ENCODE measurements at places on chromosomes 2 and 18.

DNA sequence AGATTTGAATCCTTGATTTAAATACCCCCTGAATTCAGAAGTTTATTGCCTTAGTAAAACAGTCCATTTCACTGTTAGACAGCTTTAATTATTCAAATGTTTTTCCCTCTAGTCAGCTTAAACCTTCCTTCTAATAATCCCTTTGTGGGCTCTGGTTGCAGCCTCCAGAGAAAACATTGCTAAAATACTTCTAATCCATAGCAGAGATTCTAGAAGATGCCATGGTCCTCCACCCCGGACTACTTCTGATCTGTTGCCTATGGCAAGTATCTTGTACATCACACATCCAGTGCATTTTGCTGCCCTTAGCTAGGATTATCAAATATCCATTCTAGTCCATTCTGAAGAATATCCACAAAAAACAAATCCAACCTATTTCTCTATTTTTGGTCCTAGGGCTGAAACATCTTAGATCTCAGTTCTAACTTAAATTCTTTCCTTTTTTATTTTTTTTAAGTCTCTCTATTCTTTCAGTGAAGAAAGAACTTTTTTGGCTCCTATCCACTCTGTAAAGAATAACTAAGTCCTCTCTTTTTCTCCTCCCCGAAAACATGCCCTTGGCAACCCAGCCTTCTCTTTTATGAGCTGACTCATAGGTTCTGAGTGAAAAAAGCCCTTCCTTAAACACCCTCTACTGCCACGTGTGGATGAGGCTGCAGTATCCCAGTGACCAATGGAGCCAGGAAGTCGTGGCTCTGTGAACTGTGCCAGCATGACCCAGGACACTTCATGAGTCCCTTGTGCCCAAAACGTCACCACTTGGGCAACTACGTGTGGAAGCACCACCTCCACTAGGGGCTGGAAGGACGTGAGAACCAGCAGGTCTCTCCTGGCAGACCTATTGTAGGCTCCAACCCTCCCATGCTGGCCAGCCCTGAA, 349.8 kb downstream of the TNS1 start:
- DNase-seq, result no peak

DNA sequence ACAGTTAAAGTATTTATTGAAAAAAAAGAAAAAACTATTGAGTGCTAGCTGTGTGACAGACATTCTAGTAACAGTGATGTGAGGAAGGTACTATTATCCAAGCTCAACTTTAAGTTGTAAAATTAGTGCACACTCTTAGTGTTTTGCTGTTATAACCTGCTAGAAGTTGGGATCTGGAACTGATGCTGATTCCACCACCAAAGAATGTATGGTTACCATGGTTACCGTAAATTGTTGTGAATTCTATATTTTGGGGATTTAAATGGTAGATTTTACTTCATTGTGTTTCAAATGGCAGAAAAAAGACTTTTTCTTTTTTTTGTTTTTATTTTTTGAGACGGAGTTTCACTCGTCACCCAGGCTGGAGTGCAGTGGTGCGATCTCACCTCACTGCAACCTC, 5.3 kb downstream of the AGFG1 start:
- no peak for DNase-seq

- no peak for DNase-seq
Observed at GRCh38 chr2:224222291-224222690, 179.6 kb downstream of the FAM124B start.

- no peak for DNase-seq
Observed at GRCh38 chr2:78127424-78127823, 605.2 kb upstream of the LRRTM4 start.

DNA sequence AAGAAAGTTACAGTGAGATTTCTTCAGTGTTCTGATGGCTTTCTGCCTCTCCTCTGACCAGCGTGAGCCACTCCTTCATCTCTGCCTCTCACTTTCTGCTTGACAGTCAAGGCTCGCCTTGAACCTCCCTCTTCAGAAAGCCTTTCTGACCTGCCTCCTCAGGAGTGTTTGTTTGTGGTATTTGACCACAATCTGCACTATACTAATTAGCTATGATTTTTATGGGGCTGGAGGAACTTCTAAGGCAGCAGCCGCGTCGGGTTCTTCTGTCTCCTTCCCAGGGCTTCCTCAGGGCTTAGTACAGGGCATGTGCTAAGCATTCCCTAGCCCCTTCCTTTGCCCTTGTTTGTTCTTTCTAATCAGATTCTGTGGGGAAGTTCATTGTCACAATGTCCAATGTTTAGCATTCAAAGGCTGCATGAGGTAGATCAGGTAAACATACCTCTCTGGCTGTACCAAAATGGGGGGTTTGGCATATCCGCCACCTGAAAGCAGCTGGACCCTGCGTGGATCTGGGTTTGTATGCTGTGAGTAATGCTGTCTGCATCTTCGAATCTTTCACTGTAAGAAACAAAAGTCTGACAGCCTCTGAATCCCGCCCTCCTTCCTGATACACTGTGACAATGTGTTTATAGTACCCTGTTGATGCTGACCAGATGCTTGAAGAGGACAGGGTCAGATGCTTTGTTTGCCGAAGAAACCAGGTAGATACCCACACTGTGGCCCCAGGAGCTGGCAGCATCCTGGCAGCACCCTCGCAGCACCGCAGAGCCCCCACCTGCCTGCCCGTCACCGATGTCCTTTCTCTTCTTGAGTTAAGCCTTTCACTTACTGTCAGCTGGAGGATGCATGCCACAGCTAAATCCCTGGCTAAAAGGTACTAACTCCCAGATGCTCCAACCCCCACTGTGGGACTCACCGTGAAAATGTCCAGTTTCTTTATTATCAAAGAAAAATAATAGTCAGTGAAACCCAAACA, 260.8 kb upstream of the HDAC4 start:
- no peak for DNase-seq

DNA sequence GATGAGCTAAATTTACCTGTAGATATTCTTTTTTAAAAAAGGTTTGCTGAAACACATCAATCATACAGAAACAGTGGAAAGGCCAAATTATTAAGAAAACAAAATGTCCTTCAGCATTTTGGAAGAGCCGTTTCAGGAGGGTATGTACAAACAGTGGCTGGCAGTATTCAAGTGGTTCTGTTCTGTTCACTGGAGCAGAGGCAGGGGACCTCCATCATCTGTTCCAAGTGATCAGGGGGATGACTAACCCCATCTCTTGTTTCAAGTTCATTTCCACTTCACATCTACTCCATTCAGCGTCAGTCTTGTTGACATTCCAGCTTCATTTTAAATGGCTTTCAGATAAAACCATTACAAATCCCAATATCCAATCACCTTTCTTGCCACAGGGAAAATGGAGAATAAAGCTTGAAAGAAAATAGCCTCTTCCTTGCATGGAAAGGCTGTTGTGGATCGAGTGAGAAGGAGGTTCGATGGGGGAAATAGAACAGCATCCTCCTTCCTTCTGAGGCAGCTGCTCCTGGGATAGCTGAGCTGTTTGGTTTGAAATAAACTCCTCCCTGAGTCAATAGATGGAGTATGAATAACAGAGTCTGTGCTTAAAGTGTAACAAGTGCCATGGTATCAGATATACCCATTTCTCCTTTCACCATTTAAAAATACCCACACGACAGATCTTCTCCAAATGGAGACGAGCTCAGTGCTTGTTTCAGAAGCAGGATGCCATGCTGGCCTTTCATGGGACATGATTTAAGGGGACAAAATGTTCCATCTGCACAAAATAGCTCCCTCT, 63.7 kb upstream of the OTOF start:
- peak; percentile 30 for DNase-seq

GRCh38 chr2:108554528-108554927, 20.3 kb downstream of the LIMS1 start:
- DNase-seq, result no peak

DNA sequence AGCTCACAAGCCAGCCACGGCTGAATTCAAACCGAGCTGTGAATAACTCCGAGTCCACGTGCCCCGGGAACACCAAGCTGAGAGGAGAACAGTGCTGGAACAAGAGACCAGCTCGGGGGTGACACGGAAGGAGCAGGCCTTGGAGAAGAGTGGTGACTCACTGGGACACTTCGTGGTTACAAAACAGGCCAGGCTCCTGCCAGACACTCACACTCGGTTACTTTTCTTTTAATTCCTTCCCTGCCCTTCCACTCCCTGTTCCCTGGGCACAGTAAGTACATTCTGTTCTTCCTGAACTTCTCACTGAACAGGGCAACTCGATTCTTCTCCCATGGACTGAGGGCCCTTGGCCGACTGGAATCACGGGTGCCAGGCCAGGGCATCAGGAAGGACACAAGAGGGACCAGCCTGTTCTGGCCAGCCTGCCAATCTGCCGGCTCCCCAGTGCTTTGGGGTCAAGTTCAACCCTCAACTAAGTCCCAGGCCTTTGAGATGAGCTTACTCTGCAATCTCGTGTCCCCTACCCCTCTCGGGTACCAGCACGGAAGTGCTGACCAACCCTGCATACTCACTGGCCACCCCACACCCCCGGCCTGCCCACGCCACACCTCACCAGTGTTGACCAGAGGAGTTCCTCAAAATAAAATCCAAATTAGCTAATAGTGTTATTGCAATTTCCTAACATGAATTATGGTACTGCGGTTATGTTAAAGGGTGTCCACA, 87.5 kb downstream of the TFCP2L1 start:
- no peak for DNase-seq

- no peak for DNase-seq
Observed at GRCh38 chr2:27379383-27379835, 1.1 kb downstream of the ZNF513 start.

- DNase-seq, result no peak
Observed at GRCh38 chr2:178910005-178910404, 102.8 kb upstream of the TTN start.

- DNase-seq, result no peak
Observed at GRCh38 chr2:182316950-182317349, 109.9 kb downstream of the PDE1A start.

DNA sequence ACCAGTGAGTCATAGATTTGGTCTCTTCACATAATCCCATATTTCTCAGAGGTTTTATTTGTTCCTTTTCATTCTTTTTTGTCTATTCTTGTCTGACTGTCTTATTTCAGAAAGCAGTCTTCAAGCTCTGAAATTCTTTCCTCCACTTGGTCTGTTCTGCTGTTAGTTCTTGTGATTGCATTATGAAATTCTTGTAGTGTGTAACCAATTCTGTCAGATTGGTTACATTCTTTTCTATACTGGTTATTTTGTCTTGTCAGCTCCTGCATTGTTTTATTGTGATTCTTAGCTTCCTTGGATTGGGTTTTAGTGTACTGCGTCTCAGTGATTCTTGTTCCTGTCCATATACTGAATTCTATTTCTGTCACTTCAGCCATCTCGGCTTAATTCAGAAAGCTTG, 18.6 kb downstream of the EHBP1 start:
- DNase-seq, result no peak

GRCh38 chr2:230919240-230919639, 5.8 kb downstream of the GPR55 start:
- no peak for DNase-seq

GRCh38 chr2:232611559-232612218, 21.7 kb upstream of the EFHD1 start:
- peak; percentile 13 for DNase-seq

DNA sequence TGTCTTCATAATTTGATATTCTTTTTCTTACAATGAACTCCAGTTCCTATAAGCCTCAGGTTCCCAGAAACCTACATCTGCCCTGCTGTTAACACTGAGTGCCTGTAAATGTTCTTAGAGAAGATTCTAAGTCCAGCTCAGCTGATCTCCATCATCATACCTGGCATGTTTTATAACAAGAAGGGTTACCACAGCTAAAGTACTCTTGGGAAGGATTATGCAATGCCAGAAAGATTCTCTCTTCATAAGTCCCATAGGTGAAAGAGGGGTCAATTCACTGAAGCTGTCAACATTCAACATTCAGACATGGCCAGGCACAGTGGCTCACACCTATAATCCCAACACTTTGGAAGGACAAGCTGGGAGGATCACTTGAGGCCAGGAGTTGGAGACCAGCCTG, 31.3 kb upstream of the PTPN4 start:
- no peak for DNase-seq

DNA sequence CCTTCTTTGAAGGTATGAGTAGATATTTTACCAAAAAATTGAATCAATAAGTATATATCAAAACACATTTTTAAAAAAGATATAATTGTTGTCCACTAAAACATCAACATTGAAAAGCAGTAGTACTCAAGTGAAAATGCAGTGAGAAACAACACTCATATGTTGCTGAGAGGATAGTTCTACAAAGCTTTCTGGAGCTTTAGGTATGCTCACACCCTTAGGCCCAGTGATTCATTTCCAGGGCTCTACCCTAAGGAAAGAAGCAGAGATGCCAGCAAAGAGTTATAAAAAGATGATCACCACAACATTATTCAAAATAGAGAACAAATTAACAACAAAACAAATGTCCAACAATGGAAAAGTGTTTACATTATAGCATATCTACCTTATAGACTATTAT, 197.3 kb upstream of the CCDC150 start:
- DNase-seq, result no peak

GRCh38 chr2:163755366-163755765, 19.6 kb upstream of the FIGN start:
- DNase-seq, result no peak

- peak; percentile 69 for DNase-seq
Observed at GRCh38 chr18:35407871-35408481, 30.8 kb upstream of the ZNF396 start.

DNA sequence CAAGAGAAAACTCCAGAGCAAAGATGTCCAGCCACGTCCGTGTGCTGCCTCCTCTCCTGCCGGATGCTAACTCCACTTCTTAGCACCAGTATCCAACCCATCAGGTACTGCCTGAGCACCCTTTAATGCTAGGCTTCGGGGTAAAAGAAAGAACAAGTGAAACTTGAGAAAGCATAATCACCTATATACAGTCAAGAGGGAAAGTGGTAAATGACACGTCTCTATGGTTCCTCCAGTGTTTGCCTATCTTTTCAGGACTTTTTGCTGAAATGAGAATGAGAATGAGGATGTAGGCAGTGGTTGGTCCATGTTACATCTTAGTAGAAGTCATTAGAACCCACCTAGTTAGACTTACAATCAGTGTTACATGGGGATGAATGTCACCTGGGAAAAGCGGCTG, 47.9 kb downstream of the EPHA4 start:
- no peak for DNase-seq

DNA sequence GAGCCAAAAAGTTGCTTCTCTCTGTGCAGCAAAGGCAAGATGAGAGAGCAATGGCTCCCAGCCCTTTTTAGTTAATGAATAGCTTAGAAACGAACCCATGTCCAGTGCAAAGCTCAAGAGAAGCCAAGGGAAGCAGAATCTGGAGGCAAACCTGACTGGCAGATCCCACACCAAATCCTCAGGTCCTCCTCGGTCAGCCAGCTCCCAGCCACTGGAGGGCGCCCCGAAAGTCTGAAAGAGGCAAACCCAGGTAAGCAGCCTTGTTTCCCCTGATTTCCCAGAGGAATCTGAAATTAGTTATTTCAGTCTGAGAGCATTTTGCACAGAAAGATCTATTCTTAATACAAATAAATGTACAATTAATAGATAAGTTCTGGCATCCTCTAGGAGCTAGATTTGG, 71.3 kb upstream of the PID1 start:
- DNase-seq, result no peak

DNA sequence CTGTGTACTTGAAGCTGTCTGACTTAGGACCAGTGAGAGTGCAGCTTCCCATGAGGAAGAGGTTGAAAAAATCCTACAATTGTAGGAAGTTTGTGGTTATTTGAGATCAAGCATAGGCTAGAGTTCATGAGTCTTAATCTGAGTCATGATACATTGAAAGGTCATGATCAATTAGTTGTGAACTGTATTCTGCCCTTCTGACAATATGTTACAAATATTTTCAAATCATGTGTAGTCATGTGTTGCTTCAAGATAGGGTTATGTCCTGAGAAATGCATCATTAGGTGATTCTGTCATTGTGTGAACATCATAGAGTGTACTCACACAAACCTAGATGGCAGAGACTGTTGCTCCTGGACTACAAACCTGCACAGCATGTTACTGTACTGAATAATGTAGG, 68.4 kb upstream of the MFF start:
- no peak for DNase-seq
